ENCODE measurements at places on chromosomes 1 and 21. TPM values are rescaled to one million over a fixed set of nuclear protein-coding genes. Genes with fewer than 3 reads are reported as not detected.

- DNase-seq: no peak
These were observed 9.0 kb upstream of the TBX19 start for GRCh38 chr1:168271636-168272035.

DNA sequence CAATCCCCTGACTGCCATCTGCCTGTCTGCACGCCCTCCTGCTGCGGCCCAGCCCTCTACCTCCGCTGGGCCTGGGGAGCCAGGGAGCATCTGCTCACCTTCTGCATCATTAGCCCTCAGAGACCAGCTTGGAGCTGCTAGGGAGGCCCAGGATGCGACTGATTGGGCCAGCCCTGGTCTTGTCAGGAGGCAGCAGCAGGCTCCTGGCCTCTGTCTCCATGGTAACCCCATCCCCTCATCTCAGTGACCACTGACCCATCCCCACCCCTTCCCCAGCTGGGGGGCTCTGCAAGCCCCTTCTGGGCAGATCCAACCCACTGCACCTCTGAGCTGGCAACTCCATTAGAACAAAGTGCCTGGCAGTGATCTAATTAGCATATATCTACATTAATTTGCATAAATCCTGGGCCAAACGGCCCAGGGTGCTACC, 37.7 kb downstream of the NKAIN1 start:
- no peak for DNase-seq

GRCh38 chr1:39431927-39432326, 59.5 kb upstream of the BMP8A start:
- DNase-seq: no peak

- no peak for DNase-seq
These were observed 407 bp downstream of the IGSF3 start for GRCh38 chr1:116667078-116667574.

DNA sequence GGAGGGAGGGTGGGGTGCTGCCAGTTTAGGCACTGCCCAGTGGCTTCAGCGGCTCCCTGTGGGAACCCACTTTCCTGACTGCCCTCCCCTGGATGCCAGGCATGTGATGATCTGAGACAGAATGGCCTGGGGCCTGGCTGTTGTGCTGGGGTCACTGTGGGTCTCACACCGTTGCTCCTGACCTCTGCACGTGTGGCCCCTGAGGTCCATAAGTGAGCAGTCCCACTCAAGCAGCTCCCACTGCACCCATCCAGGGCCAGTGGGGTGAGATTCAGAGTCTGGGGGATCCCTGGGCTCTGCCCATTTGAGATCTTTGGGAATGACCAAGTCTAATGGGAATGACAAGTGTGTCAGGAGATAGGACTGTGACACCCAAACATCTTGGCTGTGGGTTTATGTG, 18.0 kb downstream of the PODN start:
- no peak for DNase-seq

DNA sequence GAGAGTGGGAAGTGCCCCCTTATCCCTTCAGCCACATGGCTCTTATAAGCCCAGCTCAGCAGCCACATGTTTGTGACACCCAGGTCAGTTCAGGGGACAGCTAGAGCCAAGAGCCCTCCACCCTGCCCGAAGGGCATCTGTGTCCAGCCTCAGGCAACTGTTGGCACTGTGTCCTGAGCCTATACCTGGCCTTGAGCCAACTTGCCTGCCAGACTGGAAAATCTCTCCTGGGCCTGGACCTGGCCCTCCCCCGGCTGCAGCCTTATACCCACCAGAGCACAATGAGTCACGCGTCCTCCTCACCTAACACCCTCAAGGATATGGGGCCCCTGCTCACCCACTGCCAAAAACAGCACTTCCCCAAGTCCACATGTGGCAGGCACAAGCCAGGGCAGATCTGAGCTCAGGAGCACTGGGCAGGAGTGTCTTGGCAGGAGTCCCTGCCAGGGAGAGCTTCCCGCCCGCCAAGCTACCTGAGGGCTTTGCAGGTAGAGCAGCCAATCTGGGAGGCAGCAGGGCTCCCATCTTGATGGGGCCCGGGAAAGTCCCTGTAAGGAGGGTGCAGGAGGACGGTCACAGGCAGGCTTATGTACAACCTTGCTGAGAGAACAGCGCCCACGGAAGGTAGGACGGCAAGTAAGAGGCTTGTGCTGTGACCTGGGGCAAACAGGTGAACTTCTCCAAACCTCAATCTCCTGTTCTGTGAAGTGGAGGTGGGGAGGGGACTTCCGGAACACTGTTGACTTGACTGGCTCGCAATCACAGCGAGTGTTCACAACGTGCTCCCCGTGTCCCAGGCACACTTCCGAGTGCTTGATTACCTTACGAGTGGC, 19.8 kb upstream of the HSPG2 start:
- DNase-seq: no peak

DNA sequence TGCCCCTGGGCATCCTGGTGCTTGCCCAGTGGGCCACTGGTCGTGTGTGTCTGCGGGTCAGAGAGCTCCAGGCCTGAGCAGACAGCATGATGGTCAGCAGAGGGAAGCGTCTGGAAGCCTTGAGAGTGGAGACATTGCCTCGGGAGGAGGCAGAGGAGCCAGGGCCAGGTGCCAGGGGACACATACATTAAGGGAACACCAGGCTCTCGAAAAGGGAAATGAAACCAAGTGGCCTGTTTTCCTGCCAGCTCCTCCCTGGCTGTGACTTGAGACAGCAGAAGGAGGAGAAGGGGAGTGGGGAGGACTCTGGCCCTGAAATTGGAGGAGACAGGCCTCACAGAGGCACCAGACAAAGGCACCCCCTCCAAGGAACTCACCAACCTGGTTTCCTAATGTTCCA, 62.4 kb upstream of the LRP8 start:
- DNase-seq: no peak

- peak; percentile 43 for DNase-seq
These were observed 93.0 kb upstream of the BMP8A start for GRCh38 chr1:39398278-39399021.

DNA sequence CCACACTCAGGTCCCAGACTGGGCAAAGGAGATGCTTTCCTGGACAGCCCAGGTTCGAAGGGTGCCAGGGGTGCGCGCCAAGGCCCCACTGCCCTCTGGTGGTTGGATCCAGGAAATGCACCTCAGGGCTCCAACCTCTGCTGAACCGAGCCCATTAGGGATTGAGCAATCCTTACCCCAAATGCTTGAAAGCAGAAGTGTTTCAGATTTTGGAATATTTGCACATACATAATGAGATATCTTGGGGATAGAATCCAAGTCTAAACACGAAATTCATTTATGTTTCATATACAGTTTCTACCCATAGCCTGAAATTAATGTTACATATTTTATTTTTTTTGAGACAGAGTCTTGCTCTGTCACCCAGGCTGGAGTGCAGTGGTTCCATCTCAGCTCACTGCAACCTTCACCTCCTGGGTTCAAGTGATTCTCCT, 57.4 kb downstream of the SLC9A1 start:
- DNase-seq: peak; percentile 81

DNA sequence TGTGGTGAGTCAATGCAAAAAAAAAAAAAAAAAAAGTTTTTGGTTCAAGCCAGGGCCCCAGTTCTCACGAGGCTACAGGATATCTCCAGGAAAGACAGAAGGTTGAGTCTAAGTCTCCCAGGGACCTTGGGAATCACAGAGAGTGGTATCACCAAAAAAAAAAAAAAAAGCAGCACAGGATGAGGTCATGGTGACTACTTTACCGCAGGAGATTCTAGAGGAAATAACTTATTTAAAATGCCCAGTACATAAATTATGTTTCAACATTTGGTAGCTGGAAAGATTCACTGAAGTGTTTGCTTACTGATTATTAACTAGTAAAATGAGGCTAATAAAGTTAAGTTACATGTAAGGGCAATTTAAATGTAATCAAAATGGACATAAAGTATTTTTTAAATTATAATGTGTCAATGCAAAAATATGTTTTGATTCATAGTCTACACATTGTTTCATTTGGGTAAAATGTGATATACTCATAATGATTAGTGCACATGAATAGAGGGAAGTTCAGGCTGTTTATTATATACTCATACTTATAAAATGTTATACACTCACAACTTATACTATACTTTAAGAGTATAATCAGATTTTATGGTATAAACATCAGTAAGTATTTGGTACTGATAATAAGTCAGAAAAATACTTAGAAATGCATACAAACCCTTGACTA, 84.1 kb downstream of the PLPPR5 start:
- DNase-seq: no peak

Gene CCDC185
- total RNA-seq: not detected
